ENCODE measurements at places on chromosomes 7 and 10.
A peak's percentile ranks its signal among the peaks of the same experiment; 100 is the strongest.

DNA sequence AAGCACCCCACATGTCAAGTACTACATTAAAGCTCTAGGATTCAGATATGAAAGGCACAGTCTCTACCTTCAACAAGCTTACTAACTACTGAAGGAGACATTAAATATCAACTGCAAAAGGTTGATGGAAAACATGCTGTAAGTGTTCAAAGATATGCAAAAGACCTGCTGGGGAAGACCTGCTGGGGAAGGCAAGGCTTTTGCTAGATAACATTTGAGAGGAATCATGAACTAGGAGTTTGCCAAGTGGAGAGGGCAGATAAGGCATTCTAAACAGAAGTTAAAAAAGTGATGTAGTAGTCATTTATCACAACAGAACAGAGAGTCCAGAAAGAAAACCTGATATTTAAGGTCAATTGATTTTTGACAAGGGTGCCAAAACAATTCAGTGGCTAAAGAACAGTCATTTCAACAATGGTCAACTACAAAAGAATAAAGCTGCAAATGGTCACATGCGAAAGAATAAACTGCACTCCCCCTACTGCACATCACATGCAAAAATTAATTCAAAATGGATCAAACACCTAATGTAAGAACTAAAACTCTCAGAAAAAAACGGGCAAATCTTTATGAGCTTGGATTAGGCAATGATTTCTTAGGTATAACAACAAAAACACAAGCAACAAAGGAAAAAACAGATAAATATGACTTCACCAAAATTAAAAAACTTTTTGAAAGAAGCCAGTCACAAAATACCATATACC is 23.0 kb upstream of the MSS51 start:
- no peak for DNase-seq

- no peak for DNase-seq
Measured at GRCh38 chr10:103736763-103737162, 118.6 kb downstream of the SH3PXD2A start.

DNA sequence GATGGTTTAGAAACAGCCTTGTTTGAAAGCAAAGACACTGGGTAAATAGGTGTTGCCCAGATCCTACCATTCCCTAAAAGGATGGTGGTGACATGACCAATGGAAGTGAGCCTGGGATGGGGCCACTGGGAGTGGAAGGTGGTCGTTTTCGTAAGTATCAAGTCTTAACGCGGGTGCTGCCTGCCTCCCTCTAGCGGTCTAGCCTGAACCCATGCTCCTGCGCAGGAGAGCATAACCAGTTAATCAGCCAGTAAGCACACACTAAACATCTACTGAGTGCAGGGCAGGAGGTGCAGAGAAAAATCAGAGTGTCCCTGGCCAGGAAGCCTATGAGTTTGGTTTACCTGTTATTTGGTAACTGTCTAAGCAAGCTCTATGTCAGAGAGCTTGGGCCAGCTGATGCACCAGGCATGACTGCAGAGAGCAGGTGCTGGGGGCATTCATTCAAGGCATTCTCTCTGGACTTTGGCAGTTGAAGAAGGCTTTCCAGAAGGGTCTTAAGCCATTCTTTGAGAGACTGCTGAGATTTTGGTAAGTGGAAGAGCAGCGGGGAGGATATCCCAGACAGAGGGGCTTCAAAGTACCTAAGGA is 930 bp downstream of the GARIN1A start:
- peak; percentile 17 for DNase-seq

DNA sequence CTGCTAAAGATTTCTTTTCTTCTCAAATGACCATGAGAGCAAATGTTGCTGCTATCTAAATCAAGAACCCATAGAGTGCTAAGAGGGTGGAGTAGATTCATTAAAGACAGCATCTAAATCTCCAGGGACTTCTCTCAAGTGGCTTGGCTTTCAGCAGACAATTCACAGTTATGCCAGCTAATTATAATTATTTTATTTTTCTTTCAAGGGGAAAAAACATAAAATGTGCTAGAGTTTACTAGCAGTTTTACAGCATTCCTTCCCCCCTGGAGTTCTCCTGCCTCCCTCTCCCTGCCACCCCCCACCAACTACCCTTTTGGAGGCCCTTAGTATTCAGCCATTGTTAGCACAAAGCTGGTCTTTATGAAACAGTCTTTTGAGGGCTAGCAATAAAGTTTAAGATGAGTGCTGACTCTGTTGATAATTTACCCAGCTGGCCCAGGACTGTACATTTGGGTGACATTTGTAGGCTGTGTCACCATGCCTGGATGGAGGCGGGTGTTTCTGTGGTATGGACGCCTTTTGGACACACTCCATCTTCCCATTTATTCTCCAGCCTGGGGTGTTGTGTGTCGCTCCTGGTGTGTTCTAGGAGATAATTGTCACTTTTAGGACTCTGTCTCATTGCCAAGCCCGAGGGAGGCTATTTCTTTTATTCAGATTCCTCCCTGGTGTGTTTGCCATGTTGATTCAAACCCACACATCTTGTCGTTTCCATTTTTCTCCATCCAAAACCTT is 160.2 kb downstream of the CREB5 start:
- no peak for DNase-seq

GRCh38 chr7:117405519-117405918 is 21.8 kb downstream of the ASZ1 start:
- no peak for DNase-seq

DNA sequence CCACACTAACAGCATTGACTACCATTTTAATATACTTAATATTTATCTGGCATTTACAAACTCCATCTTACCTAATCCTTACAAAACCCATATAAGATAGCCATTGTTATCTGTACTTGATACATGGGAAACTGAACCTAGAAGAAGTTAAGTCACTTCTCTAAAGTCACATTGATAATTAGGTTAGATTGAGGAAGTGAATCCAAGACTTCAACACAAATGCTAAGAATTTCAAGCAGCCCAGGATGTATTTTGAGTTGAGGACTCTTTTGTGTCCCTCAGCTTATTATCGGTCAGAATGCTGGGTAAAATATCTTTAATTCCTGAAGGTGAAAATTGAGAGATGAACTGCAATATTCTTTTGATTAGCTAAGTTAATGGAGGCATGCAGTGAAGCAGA is 465.5 kb downstream of the PHTF2 start:
- DNase-seq = no peak

DNA sequence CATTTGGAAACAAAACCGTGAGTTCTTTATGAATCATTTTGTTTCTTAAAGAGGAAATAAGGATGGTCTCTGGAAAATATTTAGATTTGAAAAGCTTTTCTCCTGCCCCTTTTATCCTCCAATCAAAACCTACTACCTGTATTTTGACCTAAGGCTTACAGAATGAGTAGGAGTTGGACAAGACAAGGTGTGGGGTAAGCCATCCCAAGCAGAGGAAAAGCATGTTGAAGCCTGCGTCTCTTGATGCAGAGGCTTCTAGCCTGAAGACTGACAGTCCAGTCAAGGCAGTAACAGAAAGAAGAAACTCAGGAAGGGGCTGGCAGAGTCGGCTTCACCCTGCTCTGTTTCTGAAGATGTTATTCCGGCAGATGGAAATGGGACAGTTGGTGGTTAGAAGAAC is 551.1 kb downstream of the SORCS3 start:
- no peak for DNase-seq
